Stimulated activated CD8-positive, alpha-beta memory T cell treated with anti-CD3 and anti-CD28 coated beads, Interleukin-4, amount 100 ng/mL, for 1 hour (primary cell): ENCODE measurements at places on chromosomes 6 and 20.

DNA sequence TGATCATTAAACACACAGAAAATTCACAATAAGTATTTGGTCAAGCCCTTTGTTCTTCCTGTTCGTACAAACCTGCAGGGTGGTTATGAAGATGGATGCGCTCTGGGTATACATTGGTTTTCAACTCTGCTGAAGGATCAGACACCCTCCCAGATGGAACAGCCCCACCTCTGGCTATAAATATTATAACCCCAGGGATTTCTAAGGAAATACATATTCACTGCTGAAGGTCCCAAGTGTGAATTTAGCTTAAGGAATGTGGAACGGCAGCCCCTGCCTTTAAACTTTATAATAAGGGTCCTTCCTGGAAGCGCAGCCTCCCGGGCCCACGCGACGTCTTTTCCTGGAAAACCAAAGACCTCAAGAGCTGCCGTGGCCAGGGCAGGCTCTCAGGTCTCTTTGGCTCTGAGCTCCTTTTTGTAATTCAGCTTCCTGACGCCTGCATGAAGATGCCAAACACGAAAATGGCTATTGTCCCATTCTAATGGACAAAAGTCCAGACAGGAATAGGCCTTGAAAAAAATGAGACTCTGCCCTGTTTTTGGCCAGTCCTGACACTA lies 172.4 kb upstream of the SSTR4 start:
- DNase-seq = no peak

GRCh38 chr6:99940582-99940981 lies 53.4 kb downstream of the MCHR2 start:
- no peak for DNase-seq

DNA sequence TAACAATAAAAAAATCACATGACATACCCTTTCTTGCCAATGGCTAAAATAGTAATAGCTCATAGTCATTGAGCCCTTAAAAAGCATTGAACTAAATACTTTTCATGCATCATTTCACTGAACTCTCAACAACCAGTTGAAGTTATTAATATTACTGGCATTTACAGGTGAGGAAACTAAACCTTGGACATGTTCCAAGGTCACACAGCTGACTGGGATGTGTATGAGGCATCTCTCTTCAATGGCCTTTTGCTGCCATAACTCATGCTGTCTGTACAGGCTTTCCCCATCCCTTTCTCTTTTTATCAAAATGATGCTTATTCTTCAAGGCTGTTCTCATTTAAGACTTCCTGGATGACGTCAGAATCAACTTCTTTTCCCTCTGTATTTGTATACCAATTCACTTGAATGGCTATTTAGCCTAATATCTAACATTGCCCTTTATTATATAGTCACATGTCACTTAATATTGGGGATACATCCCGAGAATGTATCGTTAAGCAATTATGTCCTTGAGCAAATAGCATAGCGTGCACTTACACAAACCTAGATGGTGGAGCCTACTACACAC lies 476.4 kb downstream of the KIF16B start:
- no peak for DNase-seq

GRCh38 chr6:54440549-54440948 lies 132.3 kb downstream of the TINAG start:
- no peak for DNase-seq

- DNase-seq = no peak
Measured at GRCh38 chr6:57173056-57173885, 1.1 kb downstream of the BAG2 start.

DNA sequence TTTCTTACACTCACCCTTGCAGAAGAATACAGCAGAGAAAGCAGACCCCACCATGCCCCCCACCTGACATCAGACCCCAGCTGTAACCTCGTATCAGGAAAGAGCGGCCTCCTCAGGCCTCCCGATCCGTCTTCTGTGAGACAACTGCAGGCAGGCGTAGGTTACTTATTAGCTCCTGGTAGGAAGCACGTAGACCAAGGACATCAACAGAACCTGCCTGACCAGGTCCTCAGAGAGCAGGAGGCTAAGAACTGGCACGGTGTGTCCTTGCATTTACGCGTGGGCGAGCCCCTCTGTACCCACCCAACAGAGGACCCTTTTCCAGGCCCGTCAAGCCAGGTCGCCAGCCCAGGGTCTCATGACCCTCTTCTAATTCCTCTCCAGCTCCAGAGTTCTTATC lies 51.0 kb downstream of the ABHD12 start:
- DNase-seq = no peak

GRCh38 chr6:32070814-32071543 lies 32.8 kb downstream of the CYP21A2 start:
- no peak for DNase-seq

- DNase-seq = no peak
Measured at GRCh38 chr6:147821295-147821897, 312.9 kb downstream of the SAMD5 start.

DNA sequence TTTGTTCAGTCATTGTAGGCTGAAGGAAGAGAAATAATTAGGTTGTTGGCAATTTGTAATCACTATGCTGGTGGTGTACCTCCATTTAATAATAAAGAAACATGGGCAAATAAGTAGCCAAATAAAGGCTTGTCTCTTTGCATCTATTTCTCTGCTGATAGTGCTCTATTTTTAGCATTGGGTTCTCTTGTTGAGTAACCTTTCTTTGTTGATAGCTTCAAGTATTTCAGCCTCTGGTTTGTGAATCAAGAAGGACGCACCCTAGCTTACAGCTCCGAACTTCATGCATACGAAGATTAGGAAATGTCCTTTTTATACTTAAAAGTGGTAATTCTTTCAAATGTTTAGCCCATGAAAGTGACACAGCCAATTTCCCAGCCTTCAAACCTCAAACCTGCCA lies 2.6 kb downstream of the PPP1R14C start:
- DNase-seq = no peak

DNA sequence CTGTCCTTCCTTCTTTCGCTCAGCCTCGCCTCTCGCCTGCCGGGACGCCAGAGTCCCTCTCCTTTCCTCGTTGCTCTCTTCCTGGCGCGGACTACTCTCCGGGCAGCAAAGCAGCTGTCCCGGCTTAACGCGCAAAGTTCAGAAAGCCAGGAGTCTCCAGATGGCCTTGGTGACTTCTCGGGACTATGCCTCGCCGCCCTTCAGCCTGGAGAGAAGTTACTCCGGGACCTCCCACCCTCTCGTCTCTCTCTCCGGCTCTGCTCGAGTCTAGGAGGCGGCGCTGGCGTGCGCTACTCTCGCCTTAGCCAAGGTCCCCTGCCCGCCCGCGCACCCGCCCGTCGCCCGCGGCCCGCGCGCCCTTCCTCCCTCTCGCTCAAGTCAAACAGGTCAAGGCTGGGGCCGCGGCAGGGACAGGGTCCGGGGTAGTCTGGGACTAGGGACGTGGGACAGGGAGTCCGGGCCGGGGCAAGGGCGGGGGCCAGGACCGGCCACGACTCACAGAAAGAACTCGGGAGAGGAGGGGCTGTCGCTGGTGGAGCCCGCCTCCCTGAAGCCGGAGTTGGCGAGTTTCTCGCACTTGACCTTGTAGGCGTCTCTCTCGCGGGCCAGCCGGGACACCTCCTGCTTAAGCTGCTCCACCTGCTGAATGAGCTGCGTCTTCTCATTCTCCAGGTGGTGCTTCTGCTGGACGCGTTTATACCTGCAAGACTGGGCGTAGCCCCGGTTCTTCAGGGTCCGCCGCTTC lies 1.5 kb downstream of the MAFB start:
- no peak for DNase-seq

DNA sequence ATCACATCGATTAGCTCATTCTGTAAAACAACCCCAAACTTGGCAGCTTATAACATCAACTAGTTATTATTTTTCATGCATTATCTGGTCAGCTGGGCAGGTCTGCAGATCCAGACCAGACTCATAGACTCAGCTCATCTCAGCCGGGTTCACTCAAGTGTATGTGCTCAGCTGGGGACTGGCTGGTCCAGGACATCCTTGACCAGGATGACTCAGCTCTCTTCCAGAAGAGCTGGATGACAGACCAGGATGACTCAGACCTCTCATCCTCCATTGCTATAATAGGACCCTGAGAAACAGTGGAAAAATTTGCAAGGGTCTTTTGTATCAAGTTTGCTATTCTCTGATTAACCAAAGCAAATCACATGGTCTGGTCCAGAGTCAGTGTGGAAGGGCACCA lies 312.5 kb upstream of the PLCB4 start:
- DNase-seq = no peak

DNA sequence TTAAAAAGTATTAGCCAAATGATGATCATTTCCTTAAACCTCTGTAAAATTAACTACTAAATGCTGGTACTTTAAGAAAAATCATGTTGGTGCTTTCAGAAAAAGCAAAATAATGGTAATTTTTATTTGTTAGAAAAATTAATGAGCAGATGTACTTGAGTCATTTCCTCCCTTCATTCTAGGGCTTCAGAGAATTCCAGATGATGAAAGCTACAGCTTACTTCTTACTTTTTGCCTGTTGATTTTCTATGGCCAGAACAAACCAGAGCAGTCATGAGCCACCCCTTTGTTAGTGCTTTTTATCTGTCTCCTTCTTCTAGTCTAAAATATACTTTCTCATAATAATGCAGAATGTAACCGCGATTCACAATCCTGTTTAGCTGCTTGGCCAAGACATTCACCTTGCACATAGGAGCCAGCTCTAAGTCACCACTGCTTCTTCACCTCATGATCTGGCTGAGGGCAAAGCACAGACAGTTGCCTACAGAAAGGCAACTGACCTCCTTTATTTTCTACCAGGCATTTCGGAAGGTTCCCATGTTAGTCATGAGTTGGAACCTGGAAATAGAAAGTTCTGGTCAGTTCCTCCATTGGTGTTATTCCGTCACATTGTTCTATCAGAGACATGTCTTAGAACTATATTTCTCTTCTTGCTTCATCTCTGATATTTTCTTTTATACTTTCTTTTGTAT lies 43.5 kb upstream of the TINAG start:
- no peak for DNase-seq

GRCh38 chr6:111806561-111807497 lies 66.4 kb downstream of the FYN start:
- DNase-seq = no peak

DNA sequence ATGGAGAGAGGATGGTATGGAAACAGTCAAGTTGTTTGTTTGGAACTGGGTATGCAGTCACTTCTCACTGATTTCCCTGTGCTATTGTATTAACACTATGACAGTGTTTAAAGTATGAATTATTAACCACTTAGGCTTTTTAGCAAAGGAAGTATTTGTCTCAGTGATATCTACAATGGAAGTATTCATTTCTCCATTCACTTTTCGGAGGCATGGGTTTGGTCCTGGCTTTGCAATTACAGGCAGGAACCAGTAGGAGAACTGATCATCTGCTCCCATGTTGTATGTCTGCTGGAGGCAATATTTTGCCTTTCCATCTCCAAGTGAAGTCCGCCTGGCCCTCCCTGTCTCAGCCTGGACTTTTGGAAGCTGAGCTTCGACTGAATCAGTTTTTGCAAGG lies 30.6 kb upstream of the EXOC2 start:
- no peak for DNase-seq

GRCh38 chr20:50385733-50386640 lies 124.2 kb upstream of the PTPN1 start:
- peak; percentile 45 for DNase-seq

DNA sequence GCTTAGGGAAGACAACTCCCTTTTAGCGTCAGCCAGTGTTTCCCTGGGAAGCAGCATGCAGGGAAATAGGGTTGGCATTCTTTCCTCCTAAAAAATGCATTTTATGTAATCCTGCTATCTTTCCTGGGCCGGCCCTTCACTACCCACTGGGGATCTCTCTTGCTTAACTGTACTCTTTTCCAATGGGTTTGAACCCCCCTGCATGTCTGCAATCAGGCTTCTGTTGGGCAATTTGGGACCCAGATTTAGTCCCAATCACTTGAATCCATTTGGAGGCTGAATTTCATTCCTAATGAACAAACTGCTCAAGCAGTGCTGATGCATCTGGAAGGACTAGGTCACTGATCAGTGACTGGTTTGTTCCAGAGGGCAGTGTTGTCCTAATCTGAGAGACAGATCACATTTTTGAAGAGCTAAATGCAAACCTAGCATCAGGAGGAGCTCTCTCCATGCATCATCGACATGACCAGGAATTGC lies 152.0 kb downstream of the TSHZ2 start:
- no peak for DNase-seq

DNA sequence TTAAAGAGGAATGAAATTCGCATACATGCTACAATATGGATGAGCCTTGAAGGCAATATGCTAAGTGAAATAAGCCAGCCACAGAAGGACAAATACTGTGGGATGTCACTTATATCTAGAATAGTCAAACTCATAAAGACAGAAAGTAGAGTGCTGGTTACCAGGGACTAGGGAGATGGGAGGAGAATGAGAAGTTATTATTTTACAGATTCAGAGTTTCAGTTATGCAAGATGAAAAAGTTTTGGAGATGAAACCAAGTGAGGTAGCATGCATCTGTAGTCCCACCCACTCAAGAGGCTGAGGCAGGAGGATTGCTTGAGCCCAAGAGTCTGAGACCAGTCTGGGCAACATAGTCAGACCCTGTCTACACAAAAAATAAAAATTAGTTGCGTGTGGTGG lies 82.5 kb upstream of the ARID1B start:
- no peak for DNase-seq

- DNase-seq = no peak
Measured at GRCh38 chr6:86537292-86537861, 400.0 kb upstream of the HTR1E start.

DNA sequence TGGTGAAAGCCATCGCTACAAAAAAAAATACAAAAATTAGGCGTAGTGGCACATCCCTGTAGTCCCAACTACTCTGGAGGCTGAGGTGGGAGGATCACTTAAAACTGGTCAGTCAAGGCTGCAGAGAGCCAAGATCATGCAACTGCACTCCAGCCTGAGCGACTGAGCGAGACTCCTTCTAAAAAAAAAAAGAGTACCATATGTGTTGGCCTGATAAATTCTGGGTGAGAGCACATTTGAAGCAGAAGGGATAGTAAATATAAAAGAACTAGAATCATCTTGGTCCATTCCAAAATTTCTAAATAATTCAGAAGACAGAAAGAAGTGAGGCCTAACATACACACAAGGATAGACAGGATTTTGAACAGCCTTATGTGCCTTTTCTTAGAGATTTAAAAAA lies 2.2 kb downstream of the IBTK start:
- DNase-seq = no peak

DNA sequence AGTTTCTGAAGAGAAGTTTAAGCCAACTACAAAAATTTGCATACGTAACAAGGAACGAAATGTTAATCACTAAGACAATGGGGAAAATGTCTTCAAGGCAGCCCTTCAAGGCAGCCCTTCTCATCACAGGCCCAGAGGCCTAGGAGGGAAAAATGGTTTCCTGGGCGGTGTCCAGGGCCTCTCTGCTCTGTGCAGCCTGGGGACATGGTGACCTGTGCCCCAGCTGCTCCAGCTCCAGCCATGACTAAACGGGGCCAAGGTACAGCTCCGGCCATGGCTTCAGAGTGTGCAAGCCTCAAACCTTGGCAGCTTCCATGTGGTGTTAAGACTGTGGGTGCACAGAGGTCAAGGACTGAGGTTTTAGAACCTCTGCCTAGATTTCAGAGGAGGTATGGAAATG lies 325.1 kb downstream of the FRK start:
- no peak for DNase-seq

DNA sequence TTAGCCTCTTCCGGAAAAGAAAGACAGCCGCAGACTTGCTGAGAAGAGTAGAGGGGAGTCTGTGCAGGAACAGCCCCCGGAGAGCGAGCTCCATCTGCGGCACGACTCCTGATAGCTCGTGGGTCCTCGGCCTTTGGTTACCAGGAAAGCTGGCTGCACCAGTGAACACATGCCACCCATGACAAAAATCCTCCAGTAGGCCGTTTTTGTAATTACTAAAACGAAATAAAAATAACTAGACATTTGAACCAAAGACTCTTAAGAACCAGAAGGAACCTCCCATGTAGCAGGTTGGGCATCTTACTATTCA lies 42.2 kb downstream of the RAMACL start:
- DNase-seq = no peak

GRCh38 chr6:44375071-44375470 lies 12.4 kb upstream of the CDC5L start:
- no peak for DNase-seq
